ENCODE measurements at places on chromosomes 3 and 15.

GRCh38 chr3:169668072-169668956, 4.8 kb upstream of the MECOM start:
- DNase-seq: no peak

GRCh38 chr3:194964809-194965208, 279.1 kb downstream of the FAM43A start:
- DNase-seq: no peak

DNA sequence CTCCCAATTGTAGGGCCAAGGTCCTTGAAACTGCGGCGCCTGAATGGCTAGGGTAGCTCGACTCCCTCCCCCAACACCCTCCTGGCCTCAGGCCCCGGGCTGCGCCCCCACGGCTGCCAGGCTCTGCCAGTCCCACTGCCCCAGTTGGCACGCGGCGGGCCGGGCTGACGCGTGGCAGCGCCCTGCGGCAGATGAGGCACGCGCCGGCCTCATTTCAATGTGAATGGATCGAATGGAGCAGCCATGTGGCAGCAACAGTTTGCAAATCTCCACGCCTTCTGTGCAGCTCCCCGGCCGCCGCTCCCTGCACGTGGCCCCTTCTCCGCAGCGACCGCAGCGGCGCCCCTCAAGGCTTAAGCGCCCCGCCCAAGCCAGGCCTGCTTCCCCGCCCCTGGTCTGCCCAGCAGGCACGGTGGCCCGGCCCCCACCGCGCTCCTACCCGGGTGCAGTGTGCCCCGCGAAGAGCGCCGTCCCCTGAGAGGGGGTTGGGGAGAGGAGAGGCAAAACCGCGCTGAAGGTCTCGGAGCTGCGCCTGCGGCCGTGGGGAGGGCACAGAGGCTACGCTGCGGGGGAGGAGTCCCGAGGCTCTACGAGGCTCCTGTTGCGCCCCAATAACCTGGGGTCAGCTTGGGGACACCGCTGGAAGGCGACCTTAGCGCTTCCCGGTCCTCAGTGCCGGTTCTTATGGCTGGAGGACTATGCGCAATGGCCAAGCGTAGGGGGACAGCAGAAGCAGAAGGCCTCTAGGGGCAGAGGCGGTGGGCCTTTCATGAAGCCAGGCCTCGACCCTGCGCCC, 3.1 kb upstream of the DLL4 start:
- no peak for DNase-seq

- peak; percentile 43 for DNase-seq
These were observed 408.9 kb upstream of the THBS1 start for GRCh38 chr15:39171944-39172368.

GRCh38 chr3:2945121-2945520, 165.1 kb downstream of the IL5RA start:
- DNase-seq: no peak

DNA sequence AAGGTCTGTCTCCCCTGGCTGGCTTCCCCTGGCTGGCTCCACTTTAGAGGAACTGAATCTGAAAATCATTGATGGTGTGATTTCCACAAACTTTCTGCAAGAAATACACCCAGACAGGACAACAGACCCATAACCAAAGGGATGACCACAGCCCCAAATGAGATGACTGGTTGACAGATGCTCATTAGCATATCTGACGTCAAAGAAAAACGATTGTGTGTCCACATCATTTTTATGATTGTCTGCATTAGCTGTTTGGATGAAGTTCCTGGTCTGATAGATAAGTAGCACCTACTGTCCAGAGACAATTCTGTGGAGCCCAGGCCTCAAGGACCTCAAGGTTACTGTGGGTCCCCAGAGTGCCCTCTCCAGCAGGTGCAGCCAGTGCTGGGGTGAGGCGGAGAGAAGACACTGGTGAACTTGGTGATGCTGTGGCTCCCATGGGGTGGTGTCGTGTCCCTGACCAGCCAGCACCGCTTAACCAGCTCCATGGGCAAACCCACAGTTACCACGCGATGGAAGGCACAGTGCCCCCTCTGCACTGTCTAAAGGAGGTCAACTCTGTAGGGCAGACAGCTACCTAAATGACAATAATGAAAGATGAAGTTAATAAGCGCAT, 127.4 kb downstream of the NSMCE3 start:
- DNase-seq: no peak

GRCh38 chr3:138938877-138939560, 7.9 kb downstream of the FOXL2 start:
- DNase-seq: no peak

GRCh38 chr15:91711384-91712033, 142.0 kb upstream of the SLCO3A1 start:
- no peak for DNase-seq

DNA sequence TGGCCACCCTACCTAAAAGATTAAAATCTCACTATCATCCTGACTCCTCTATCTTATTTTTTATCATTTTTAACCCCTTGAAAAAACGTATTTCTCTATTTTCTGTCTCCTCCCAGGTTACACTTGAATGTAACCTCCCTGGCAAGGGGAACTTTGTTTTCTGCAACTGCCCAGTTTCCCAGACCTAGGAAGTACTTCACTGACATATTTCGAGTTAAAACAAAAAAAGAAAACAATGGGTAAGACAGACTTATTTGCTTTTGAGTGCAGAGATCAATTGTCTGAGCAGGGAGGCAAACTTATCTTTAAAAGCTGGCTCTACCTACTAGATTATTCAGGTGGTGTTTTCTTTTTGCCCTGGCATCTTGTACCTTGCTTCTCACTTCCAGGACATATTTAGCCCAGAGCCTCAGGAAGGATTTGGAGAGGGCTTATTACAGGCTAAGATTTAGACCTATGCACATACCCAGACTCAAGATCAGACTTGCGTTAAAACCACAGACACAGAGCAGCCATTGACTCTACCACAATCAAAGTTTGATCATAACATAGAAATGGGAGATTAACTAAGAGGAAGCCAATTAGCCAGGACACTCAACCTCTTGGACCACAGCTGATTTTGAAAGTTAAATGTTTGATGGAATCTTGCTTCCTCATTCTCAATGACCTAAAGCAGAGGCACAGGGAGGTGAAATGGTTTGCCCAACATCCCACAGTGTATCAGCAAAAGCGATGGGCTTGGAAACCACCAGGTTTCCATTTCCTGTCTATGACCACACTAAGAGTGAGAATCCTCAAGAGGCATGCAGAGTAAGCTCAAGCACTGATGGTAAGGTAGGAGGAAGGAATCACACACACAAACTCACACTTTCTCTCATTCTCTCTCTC, 169.5 kb upstream of the THBS1 start:
- peak; percentile 62 for DNase-seq

GRCh38 chr3:172102883-172103310, 63.5 kb downstream of the FNDC3B start:
- DNase-seq: no peak

DNA sequence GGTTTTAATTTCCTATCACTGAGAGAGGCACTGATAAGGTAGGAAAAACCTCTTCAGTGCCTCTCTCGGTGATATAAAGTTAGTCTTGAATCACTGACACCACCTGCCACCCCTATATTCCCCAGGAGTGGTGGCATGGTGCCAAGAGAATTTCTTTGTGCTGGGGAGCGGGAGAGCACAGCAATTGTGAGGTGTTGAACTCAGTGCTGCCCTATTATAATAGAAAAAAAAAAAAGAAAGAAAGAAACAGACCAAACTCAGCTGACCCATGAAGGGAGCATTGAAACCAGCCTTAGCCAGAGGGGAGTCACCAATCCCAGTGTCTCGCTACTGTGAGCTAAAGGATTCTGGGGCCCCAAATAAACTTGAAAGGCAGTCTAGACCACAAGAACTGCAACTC, 201.4 kb upstream of the STT3B start:
- DNase-seq: no peak

- DNase-seq: no peak
These were observed 43.8 kb downstream of the OSBPL10 start for GRCh38 chr3:31937225-31937624.

- DNase-seq: no peak
These were observed 165.2 kb upstream of the MYRIP start for GRCh38 chr3:39644176-39644575.

DNA sequence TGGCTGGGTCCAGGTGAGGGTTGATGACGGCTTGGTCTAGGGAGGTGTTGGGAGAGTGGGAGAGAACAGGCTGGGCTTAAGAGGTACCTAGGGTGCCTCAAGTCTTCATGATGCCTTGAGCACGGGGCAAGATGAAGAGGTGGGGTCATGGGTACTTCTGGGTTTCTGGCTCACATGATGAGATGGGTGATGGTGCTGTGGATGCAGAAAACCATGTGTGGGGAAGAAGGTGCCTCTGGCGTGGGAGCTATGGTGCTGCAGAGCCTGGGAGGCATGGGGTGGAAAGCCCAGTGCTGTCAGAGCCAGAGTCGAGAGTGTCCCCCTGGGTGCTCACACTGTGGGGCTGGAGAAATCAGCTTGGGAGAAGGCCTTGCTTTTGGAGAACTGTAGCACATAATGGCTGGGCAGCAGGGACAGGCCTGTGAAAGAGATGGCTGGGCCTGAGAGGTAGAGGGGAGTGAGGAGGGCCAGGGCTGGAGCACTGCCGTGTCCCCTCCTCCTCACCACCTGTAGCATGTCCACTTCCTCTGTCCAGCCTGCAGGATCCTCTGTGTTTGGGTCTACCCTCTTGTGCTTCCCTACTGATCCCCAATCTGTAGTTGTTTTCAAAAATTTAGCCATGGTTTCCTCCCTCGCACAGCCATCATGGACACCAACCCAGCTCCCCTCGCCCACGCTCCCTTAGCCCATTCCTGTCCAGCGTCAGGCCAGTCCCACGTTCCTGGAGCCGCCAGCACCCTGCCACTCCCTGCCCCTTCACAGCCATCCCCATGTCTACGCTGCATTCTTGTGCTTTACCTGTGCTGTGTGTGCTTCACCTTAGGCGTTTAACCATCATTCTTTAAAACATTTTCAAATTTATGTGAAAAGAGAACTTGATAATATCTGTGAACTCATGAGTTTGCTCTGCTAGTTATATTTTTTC, 132.0 kb downstream of the EEFSEC start:
- DNase-seq: no peak

DNA sequence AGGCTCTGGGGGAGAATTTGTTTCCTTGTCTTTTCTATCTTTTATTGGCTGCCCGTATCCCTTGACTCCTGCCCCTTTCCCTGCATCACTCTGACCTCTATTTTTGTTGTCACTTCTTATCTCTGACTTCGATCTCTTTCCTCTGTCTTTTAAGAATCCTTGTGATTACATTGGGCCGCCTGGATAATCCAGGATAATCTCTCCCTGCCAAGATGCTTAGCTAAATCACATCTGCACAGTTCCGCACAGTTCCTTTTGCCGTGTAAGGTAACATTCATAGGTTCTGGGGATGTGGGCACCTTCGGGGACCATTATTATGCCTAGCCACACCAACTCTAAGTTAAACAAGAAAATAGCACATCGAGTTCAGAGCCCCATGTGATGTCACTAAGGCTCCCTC, 103.0 kb upstream of the DPPA4 start:
- DNase-seq: no peak

- DNase-seq: no peak
These were observed 236.2 kb downstream of the TLE3 start for GRCh38 chr15:69861331-69862171.

- no peak for DNase-seq
These were observed 12.3 kb downstream of the ARL13B start for GRCh38 chr3:93992207-93992606.

GRCh38 chr3:32844914-32845313, 27.1 kb downstream of the TRIM71 start:
- no peak for DNase-seq

- DNase-seq: no peak
These were observed 63.9 kb upstream of the RNU6-1 start for GRCh38 chr15:67903708-67904107.

- DNase-seq: no peak
These were observed 222.1 kb downstream of the FAM43A start for GRCh38 chr3:194907811-194908210.

- no peak for DNase-seq
These were observed 253.4 kb downstream of the IGSF11 start for GRCh38 chr3:118781232-118781631.

DNA sequence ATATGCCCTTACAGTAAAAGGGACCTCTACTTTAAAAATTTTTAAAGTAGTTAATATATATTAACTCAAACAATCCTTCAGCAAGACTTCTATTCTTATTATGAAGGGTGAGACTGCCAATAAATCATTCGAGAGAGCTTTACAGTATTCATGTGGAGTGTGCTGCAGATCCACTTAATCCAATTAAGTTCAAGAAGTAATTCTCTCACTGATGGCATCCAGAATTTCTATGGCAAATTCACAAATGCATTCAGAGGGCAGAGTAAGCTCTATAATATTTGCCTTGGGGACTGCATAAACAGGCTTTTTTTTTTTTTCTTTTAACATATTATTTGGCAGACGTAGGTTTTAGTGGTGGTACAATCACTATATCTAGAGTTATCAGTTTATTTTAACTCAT, 692.0 kb downstream of the NLGN1 start:
- DNase-seq: no peak

- DNase-seq: no peak
These were observed 365.0 kb downstream of the NLGN1 start for GRCh38 chr3:173762501-173762900.

- DNase-seq: no peak
These were observed 6.3 kb downstream of the DUOXA1 start for GRCh38 chr15:45123397-45123796.

GRCh38 chr15:85741021-85741421, 53.7 kb downstream of the KLHL25 start:
- no peak for DNase-seq

- DNase-seq: no peak
These were observed 148.4 kb downstream of the PGPEP1L start for GRCh38 chr15:98859149-98859548.

- DNase-seq: no peak
These were observed 24.3 kb downstream of the PGPEP1L start for GRCh38 chr15:98983334-98983733.

DNA sequence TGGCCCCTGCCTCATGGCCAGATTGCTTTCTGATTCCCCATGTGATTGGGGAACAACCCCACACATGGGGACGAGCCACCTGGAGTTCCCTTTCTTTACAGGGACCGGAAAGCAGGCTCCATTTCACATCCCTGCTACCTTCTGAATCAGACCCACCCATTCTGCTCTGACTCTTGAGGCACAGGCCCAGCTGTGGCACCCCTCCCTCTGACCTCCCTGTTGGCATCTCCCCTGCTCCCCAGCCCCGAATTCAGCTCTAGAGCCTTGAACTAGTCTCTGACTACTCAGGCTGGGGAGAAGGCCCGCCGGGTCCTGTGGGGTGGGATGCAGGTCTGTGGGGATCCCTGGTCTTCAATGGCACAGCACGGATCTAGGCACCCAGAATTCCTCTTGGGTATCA, 12.1 kb downstream of the FAM3D start:
- no peak for DNase-seq

- DNase-seq: no peak
These were observed 965.9 kb upstream of the ROBO1 start for GRCh38 chr3:80733522-80734176.

DNA sequence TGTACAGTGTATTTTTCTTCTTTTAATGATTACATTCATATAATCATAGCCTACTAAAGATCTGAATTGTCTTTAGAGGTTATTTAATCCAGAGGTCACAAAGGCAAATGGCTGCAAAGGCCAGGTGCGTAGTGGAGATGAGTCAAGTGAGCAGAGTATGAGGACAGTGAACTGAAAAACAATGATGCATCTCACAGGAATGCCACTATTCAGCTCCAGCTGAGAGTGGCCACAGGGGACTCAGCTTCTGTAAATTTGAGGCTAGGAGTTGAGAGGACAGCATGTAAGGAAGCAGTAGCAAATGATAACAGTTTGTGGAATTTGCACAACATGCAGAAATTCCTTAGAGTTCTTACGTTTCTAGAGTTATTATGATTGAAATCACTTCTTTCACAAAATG, 50.4 kb downstream of the COL6A5 start:
- DNase-seq: no peak
